T-helper 17 cell (primary cell): ENCODE measurements at places on chromosomes 11 and 22. TPM values are rescaled to one million over a fixed set of nuclear protein-coding genes. Genes with fewer than 3 reads are reported as not detected.

DNA sequence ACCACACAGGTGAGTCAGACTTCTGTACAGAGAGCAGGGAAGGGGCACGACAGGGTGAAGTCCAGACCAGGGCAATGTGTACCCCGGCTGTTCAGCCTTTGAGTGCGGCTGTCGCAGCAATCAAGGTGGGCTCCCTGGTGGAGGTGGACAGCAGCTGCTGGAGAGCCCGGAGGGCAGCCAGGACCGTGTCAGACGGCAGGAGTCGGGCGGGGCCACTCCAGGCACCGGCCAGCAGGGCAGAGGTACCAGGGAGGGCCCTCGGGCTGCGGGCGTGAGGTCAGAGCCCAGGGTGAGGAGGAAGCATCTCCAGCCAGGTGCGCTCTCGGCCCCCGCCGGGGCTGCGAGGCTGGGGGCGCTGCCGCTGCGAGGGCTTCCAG, 802 bp upstream of the PIM3 start:
- no peaks in the 10 kb centered on the region for H3K36me3 ChIP-seq
- H3K27me3 ChIP-seq, result no peaks in the 10 kb centered on the region
- H3K4me1 ChIP-seq, result peaks cover 20% of the 10 kb centered on the region
- H3K27ac ChIP-seq, result peak overlapping the region; percentile 69
- DNase-seq, result no peak

SAA1 gene
- total RNA-seq, result not detected

- no peaks in the 10 kb centered on the region for H3K36me3 ChIP-seq
- no peak for DNase-seq
- H3K27ac ChIP-seq, result no peak overlapping the region
These were observed 192.3 kb upstream of the CADM1 start for GRCh38 chr11:115696563-115696962.

- H3K36me3 ChIP-seq, result no peaks in the 10 kb centered on the region
- H3K4me3 ChIP-seq, result no peak overlapping the region
- peaks cover 6% of the 10 kb centered on the region for H3K27me3 ChIP-seq
- no peaks in the 10 kb centered on the region for H3K4me1 ChIP-seq
- no peak overlapping the region for H3K27ac ChIP-seq
These were observed 43.2 kb upstream of the TP53AIP1 start for GRCh38 chr11:128985880-128986279.

GRCh38 chr11:3841426-3842350, 929 bp upstream of the RHOG start:
- peaks cover 9% of the 10 kb centered on the region for H3K36me3 ChIP-seq
- peak; percentile 88 for DNase-seq
- H3K4me3 ChIP-seq, result peak overlapping the region; percentile 97
- H3K4me1 ChIP-seq, result peaks cover 28% of the 10 kb centered on the region

DNA sequence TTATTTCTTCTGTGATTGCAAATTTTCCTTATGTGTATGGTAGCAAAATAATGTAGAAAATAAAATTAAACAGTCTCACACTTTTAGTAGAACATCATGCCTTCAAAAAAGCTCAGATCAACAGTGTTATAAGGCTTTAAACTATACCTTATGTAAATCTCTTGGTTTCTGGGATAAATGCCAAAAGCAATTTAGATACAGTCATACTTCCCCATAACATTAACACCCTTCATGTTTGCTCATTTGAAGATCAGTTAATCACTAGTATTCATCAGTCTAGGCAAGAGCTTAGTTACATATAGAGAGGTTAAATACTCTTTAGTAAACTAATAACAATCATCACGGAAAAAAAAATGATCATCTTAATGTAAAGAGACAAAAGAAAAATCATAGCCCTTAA, 421.8 kb upstream of the ANO3 start:
- H3K4me1 ChIP-seq, result no peaks in the 10 kb centered on the region
- no peaks in the 10 kb centered on the region for H3K27me3 ChIP-seq
- H3K27ac ChIP-seq, result no peak overlapping the region

GRCh38 chr11:115761348-115761747, 257.1 kb upstream of the CADM1 start:
- DNase-seq, result no peak
- no peaks in the 10 kb centered on the region for H3K4me1 ChIP-seq
- H3K36me3 ChIP-seq, result no peaks in the 10 kb centered on the region
- no peak overlapping the region for H3K27ac ChIP-seq
- peaks cover 33% of the 10 kb centered on the region for H3K27me3 ChIP-seq

DNA sequence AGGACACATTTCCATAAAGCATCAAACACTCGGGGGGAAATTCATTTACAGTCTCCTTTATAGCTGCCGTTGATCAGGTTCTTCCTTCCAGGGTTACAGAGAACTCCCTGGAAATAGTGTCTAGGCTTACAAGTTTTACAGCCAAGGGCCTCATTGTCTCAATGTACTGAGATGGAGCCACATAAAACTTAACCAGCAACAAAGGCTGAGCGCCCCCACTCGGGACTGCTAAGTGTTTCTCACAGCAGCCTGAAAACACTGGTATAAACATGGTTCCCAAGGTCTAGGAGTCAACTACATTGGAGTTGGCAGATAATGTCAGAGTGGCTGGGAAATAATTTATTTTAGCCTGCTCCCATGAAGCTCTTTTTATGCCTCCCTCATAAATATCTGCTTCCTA, 686.2 kb downstream of the OPCML start:
- no peak overlapping the region for H3K4me3 ChIP-seq
- H3K27me3 ChIP-seq, result peaks cover 37% of the 10 kb centered on the region
- no peak for DNase-seq

DNA sequence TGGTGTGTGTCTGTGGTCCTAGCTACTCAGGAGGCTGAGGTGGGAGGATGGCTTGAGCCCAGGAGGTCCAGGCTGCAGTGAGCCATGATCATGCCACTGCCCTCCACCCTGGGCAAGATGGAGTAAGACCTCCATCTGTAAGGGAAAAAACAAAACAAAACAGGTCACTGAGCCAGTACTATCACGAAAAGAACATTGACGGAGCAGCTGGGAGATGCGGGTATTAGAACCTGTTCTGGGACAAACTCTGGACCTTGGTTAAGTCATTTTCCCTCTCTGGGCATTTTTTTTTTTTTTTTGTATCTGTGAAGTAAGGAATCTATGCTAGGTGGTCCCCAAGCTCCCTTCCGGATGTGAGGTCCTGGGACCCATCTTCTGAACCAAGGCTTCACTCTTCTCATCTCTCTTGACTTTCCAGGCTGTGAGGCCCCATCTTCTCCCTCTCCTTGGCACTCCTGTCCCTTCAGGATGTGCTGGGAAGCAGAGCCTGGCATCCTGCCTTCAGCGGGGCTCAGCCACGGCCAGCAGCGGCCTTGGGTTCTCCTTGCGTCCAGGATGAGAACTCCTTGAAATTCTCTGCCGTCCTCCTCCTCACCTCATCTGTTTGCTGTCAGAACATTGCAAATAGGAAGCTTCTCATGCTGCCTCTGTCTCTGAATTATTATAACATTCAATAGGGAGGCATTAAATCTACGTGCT, 130.8 kb downstream of the GRIK4 start:
- no peaks in the 10 kb centered on the region for H3K36me3 ChIP-seq
- H3K27me3 ChIP-seq, result peaks cover 58% of the 10 kb centered on the region
- DNase-seq, result no peak
- H3K4me1 ChIP-seq, result no peaks in the 10 kb centered on the region

GRCh38 chr22:35477911-35478582, 62.6 kb upstream of the RASD2 start:
- H3K27me3 ChIP-seq, result peaks cover 57% of the 10 kb centered on the region
- peak overlapping the region; percentile 76 for H3K27ac ChIP-seq
- H3K36me3 ChIP-seq, result peaks cover 5% of the 10 kb centered on the region
- peaks cover 5% of the 10 kb centered on the region for H3K4me1 ChIP-seq

- H3K4me1 ChIP-seq, result no peaks in the 10 kb centered on the region
- DNase-seq, result no peak
- no peak overlapping the region for H3K27ac ChIP-seq
- no peak overlapping the region for H3K4me3 ChIP-seq
- H3K27me3 ChIP-seq, result no peaks in the 10 kb centered on the region
These were observed 894.8 kb downstream of the TBC1D22A start for GRCh38 chr22:47657224-47657623.

SSTR3 gene
- 2.1 TPM for total RNA-seq

DNA sequence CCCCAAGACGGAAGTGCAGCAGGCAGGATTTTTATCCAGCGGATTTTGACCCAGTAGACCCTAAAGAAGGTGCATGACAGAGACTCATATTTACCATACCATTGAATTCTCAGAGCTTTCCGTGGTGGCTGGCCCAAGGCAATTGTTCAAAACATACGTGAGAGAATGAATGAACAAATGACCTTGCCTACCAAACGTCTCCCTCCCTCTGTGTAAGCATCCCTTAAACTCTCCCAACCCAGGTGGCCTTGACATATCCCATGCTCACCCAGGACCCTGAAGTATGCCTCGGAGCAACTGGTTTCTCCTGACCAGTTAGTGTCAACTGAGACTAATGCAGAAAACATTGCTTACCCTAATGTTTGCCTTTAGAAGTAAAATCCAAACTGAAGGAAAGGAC, 154.9 kb downstream of the TEAD1 start:
- H3K27me3 ChIP-seq, result peaks cover 82% of the 10 kb centered on the region
- no peak for DNase-seq
- peaks cover 9% of the 10 kb centered on the region for H3K4me1 ChIP-seq
- peaks cover 6% of the 10 kb centered on the region for H3K36me3 ChIP-seq

GRCh38 chr11:46658259-46658658, 40.9 kb downstream of the ATG13 start:
- no peaks in the 10 kb centered on the region for H3K4me1 ChIP-seq
- H3K36me3 ChIP-seq, result peaks cover 2% of the 10 kb centered on the region
- peak overlapping the region; percentile 57 for H3K27ac ChIP-seq
- H3K4me3 ChIP-seq, result no peak overlapping the region

OTOG gene
- not detected for total RNA-seq

DNA sequence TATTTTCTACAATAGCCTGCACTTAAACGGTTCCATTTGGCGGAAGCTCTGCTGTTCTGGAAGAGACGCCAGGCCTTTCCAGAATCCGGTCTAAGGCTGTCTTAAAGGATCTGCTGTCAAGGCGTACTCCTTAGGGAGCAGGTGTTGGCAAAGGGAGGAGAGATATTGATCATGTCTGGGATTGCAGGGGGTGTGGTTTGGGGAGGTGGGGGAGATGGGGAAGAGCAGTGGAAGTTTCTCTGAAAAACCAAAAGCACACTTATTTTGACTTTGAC, 22.5 kb upstream of the WNT11 start:
- no peak overlapping the region for H3K4me3 ChIP-seq
- H3K36me3 ChIP-seq, result no peaks in the 10 kb centered on the region
- no peak overlapping the region for H3K27ac ChIP-seq
- no peak for DNase-seq
- H3K4me1 ChIP-seq, result peaks cover 21% of the 10 kb centered on the region
